ENCODE measurements at places on chromosomes 16 and 17.

GRCh38 chr17:872855-873254 is 90.7 kb downstream of the MRM3 start:
- no peak for DNase-seq

DNA sequence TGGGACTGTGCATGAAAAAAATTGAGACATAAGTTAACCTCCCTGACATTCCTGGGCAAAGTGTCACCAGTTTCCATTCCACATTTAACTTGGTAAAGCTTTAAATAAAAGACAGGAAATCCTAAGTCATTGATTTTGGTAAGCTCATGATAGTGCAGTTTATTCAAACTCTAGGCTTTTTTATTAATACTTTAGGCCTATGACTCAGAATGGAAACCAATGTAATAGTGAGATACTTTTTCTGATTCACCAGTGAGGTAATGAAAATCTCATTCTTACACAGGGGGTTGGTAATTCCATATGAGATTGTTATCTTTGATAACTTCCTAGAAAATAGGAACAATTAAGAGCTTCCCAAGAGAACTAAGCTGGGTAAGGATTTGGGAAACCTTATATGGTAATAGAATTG is 91.1 kb downstream of the NLK start:
- peak; percentile 32 for DNase-seq

GRCh38 chr16:86762095-86762494 is 183.7 kb downstream of the FOXL1 start:
- no peak for DNase-seq

DNA sequence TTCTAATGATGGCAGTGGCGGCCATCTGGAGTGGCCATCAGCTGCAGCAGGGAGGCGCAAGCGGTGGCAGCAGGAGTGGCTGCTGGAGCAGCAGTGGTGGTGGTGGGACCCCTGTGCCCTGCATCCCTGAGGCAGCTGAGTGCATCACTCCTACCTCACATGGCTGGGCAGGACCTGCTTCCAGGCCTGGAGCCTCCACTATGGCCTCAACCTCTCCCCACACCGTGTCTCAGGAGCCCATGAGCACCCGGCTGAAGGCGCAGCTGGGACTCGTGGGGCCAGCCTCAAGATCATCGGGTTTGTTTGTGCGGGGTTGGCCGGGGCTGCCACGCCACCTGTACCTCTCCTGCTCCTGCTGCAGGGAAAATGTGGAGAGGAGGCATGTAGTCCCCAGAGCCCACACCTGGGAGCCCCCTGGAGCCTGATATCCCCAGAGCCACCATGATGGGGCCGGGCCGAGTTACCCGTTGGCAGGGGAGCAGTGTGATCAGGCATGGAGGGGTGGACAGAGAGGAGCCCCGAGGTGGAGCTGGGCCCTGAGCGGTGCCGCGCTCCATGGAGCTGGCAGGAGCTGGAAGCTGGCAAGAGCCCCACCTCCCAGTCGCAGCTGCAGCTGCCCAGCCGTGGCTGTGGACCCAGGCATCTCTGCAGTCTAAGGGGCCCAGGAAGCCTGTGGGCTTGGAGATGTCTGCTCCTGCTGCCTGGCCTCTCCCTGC is 16.7 kb downstream of the RHOT1 start:
- no peak for DNase-seq

DNA sequence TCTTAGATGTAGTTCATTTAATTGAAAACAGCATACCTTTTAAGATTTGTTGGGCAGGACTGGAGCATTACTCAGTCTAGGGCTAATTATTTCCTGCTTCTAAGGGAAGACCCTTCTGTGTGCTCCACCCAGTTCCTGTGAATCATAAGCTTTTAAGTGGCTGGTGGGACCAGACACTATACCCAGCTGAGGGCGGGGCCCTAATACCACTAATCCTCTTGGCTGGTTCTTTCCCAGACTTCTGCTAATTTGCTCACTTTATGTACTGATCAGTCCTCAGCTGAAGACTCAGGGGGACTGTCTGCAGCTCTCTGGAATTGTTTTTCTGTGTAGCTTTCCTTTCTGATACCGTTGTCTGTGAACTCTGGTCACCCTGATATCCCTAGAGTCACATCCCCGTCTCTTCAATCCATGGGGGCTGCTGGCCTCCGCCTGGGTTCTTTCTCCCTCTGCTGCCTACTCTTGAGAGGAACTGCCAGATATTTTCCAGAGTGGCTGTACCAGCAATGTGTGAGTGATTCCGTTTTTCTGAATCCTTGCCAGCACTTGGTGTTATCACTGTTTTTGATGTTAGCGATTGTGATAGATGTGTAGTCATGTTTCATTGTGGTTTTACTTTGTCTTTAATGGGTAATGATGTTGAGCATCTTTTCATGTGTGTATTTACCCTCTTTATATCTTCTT is 35.1 kb downstream of the MFSD11 start:
- peak; percentile 43 for DNase-seq

DNA sequence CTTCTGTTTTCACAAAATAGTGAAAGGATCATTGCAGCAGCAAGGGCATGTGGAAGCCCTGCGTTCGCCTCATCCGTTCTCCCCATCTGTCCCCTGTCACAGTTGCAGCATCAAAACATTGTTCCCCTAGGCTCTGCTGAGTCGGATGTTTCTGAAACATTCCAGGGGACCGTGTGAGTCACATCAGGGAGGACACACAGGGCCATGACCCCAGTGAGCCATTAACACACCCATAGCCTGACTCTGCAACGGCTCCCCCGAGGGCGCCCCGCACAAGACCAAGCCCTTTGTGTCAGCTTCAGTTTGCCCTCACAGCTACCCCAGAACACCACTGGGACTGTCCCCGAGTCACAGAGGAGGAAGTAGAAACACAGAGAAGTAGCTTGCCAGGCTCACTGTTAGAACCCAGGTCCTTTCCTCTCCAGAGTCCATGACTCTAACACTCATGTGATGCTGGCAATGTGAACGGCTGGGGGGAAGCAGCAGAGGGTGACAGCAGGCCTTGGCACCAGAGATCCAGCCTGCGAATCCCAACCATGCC is 63.3 kb upstream of the HSBP1 start:
- no peak for DNase-seq

- no peak for DNase-seq
Measured at GRCh38 chr16:52770828-52771227, 223.9 kb upstream of the TOX3 start.

DNA sequence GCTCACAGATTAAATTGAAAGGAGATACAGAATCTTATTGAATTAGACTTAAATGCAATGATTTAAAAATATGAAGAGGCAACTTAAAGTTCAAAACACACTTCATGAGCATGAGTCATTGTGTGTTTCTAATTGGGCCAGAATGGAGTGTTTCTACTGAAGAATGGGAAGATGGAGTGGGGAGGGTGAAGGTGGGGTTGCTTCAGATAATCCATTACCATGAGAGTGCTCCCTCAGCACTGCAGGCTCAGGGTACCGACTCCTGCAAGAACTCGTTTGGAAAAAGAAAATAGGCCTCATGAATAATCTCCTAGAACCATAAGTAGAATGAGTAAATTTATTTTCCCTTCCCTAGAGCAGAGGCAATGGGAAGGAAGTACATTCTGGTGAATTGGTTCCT is 372.8 kb downstream of the TOX3 start:
- no peak for DNase-seq

GRCh38 chr16:70529051-70529777 is 5.6 kb downstream of the SF3B3 start:
- peak; percentile 44 for DNase-seq

DNA sequence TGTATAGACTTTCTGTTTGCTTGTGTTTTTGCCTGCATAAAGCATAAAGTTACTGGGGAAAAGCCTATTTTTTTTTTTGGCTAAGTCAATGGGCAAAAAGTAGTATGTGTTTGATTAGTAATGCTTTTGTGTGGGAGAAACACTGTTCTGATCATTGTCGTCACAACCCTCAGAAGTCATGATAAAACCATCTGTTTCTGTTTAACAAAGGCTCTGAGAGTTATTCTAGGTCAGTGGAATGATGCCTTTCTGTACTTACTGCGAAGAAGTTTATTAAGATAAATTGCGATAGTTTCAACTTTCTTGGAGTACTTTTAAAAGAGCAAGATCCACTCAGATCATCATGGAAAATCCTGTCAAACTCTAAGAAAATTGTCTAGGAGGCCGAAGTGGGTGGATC is 80.9 kb downstream of the PRKCA start:
- DNase-seq: no peak

GRCh38 chr16:88473666-88474534 is 20.8 kb downstream of the ZFPM1 start:
- no peak for DNase-seq

GRCh38 chr17:51376739-51377138 is 116.4 kb downstream of the UTP18 start:
- no peak for DNase-seq

GRCh38 chr17:41785859-41786226 is 668 bp downstream of the JUP start:
- no peak for DNase-seq

DNA sequence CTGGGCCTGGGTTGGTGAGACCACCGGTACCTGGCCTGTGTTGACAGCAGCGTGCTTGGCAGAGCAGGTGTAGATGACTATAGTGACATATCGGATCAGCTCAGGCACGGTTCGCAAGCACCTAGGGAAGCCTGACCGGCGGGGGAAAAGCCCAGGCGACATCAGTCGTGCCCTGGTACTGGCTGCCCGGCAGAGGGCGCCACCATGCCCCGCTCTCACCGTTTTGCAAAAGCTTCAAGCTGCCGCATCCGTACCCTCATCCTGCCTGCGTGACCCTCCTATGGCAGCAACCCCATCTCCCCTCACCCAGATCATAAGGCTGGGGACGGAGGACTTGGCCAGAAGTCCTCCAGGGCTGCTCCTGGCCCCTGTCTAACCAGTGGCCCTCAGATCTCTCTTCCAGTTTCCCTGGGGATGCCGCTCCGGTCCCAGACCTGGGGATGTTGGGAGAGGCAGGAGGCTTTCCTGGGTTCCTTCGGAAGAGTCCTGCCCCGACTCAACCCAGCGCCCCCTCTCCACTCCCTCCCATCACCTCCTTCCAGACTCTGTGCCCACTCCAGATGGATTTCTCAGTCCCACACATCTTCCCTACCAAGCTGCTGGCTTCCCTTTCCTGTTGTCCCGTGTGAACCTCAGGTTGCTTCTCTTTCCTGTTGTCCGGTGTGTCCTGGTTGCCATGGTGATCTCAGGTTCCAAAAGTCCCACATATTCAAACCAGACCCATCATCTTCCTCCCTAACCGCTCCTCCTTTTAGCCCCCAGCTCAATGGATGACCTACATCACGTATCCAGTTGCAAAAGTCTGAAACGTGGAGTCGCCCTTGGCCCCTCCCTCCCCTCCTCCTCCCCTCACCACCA is 13.7 kb downstream of the ALOX12B start:
- peak; percentile 84 for DNase-seq

- DNase-seq: no peak
Measured at GRCh38 chr16:1984347-1985225, 593 bp downstream of the GFER start.

GRCh38 chr16:66023481-66023880 is 343.0 kb upstream of the CDH5 start:
- no peak for DNase-seq

DNA sequence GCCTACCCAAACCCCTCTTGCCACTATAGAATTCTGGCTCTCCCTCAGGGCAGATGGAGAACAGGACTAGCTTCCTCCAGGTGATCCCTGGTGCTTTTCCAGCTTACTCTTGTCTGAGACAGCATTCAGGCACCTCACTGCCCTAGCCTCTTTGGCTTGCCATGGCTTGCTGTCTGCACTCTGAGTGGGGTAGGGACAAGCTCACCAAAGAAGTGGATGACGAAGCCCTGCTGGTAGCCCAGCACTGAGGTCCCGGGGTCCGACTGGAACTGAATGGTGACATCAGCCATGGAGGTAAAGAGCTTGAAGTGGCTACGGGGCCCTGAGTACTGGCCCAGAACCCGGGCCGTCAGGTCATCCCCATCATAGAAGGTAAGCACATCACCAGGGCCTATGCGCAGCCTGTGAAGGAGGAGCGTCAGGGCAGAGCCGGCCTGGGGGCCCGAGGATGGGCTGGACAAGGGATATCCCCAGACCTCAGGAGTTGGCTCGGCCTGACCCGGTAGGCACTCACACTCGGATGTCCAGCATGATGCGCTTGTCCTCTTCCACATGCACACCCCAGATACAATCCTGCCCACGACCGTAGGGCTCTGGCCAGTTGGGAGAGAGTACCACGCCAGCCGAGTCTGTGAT is 7.6 kb upstream of the PHF12 start:
- DNase-seq: no peak

GRCh38 chr17:1577182-1577581 is 14.6 kb upstream of the PITPNA start:
- DNase-seq: no peak

GRCh38 chr17:81537343-81537855 is 9.2 kb downstream of the FSCN2 start:
- no peak for DNase-seq

DNA sequence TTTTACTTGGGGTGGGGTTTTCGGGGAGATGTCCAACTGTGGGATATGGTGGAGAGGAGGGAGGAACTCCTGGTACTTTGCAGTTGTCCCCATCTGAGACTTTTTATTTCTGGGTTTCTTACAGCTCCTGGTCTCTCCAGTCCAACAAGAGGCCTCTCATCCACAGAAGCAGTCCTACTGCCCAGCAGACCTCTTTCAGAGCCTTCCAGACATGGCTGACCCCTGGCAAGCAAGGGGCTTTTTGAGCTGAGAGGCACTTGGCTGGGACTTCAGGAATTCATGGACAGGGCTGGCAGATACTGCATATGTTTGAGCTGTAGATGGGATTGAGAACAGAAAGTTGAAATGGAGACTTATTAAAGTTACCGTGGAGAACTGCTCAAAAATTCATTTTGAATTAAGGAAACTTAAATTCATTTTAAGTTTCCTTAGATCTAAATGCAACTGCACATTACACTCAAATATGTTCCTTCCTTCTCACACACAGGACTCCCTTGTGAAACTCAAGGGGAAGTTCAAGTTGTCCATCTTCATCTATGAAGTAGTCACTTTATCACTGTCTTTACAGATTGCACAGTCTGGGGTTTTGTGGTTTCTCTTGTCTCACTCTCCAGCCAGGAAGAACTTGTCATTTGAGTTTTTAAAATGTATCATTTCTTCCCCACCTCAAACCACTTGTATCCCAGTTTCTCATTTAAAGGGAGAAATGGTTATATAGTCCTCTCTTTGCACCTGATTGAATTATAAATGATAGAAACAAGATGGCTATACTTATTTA is 1.1 kb downstream of the LASP1NB start:
- DNase-seq: peak; percentile 84

DNA sequence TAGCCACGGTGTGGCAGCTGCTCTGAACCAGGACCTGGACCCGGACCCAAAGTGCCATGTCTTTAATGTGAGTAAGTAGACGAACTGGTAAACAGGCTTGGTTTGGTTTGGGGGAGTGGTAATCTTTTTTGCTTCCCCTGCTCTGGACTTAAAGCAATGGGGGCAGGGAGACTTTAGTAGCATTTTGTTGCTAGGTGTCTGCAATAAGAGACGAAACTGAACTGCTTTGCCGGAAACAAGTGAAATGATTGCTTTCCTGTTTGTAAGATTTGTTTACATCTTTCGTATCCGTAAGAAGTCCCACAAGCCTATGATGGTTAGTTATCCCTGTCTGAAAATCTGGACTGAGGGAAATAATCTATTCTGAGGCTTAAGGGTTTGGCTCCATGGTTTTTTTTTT is 21.5 kb downstream of the PRCD start:
- DNase-seq: peak; percentile 58

GRCh38 chr17:42078396-42079043 is 19.8 kb downstream of the ZNF385C start:
- DNase-seq: no peak

GRCh38 chr17:58920773-58921172 is 165.1 kb downstream of the PPM1E start:
- peak; percentile 17 for DNase-seq

Data from activated CD4-positive, alpha-beta T cell treated with anti-CD3 and anti-CD28 coated beads, Interleukin-2, amount 50 U/mL, for 16 hours (primary cell).